ENCODE measurements at places on chromosomes 12 and 14.

DNA sequence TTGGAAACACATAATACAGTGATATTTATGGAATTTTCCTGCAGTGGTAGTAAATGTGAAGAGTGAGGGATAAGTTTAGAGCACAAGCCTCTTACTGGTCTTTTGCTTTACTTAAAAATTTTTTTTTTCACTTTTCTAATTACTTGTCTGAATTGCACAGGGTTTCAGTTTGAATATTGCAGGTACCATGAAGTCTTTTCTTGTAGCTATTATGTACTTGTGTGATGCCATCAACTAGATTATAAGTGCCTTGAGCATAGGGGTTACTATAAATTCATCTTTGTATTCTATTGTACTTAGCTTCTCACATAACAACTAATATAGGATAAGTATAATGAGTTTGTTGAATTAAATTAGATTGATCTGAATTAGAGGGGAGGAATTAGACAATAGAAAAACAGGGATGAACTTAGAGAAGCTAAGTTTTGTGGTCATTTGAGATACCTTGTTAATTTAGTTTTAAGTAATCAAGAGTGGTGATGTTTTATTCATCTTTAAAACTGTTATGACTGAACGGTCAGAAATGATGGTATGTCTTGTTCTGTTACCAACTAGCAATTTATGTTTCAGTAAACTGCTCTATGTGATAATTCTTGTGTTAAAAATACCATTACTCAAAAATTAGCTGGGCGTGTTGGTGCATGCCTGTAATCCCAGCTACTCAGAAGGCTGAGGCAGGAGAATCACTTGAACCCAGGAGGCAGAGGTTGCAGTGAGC is 42.1 kb downstream of the CCDC91 start:
- DNase-seq, result no peak

GRCh38 chr14:96905065-96905464 is 107.9 kb downstream of the VRK1 start:
- no peak for DNase-seq

GRCh38 chr14:33754261-33754660 is 196.6 kb downstream of the EGLN3 start:
- DNase-seq, result peak; percentile 81

DNA sequence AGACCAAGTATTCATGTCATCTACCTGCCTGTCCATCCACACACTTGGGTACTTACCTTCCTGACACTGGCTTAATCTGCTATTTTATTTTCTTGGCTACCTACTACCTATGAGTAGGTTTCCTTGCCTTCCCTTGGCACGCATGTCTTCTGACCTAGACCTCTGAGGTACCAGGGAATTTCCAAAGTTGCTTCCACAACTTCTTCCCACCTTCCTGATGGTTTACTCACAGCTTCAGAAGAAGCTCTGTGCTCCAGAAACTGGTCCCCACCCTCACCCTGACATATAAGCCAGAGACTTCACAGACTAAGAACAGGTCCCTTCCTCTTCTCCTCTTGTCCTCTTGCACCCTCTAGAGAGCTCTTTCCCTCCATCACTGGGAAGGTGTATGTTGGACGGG is 35.7 kb upstream of the DDX11 start:
- DNase-seq, result no peak

DNA sequence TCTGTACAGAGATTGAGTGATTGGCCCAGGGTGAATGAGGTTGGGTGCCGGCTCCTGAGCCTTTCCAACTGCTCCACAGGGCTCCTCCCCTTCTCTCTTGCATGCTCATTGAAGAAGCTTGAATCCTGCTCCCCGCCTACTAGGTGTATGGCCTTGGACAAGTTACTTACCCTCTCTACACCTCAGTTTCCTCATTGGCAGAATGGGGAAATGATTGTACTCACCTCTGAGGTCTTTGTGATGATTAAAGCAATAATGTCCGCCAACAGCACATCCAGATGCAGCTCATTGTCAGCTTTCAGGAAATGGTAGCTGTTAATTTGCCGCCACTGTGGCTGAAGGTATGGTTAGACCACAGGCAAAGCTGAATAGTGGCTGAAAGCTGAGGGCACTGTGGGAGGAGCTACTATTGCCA is 174.1 kb downstream of the CRADD start:
- no peak for DNase-seq

DNA sequence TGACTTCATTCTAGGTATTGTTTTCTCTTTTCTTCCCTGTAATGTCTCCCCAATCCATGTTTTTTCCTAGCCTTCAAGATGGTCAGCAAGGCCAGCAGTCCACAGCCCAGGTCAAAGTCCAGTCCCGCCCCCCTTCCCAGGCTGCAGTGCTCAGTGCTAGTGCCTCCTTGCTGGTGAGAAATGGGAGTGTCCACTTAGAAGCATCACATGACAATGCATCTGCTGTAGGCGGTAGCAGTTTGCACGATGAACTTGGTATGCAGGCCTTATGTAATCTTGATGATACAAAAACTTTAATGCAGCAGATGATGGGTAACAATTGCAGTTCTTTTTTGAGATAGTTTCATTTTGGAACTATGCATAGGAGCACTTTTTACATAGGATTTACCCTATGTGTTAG is 88.4 kb downstream of the PCNX1 start:
- no peak for DNase-seq

- peak; percentile 84 for DNase-seq
Measured at GRCh38 chr14:89849931-89850330, 104.6 kb downstream of the EFCAB11 start.

GRCh38 chr12:6771509-6772330 is 600 bp upstream of the LAG3 start:
- DNase-seq, result no peak

- no peak for DNase-seq
Measured at GRCh38 chr12:67617629-67618028, 30.9 kb upstream of the DYRK2 start.

- no peak for DNase-seq
Measured at GRCh38 chr14:70398706-70399431, 18.0 kb downstream of the SYNJ2BP start.

DNA sequence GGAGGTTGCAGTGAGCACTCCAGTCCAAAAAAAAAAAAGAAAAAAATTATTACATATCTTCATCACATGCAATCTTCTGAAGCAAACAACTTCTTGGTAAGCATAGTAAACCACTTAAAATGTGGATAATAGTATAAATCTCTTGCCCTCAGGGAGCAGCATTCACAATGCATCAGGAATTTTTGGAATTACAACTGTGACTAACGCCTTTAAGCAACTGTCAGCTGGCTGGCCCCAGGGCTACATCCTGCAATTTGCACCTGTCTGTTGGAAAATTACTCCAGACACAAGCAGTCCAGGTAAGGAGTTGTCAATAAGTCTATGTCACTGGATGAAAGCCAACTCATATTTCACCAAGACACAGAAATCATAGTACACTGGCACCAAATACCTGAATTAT is 5.5 kb upstream of the SLC7A7 start:
- peak; percentile 47 for DNase-seq

DNA sequence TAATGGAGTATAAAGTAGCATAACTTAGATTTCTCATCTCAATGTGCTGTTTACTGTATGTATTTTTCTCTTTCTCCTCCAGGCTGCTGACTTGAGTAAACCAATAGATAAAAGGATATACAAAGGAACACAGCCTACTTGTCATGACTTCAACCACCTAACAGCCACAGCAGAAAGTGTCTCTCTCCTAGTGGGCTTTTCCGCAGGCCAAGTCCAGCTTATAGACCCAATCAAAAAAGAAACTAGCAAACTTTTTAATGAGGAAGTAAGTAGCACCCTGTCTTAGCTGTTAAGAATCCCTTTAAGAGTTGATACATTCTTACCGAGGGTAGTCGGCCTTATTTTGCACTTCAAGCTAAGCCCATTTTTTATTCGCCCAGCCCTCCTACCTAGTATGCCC is 55.2 kb downstream of the WDR20 start:
- DNase-seq, result no peak

GRCh38 chr12:29149691-29150281 is 708 bp downstream of the FAR2 start:
- no peak for DNase-seq

- no peak for DNase-seq
Measured at GRCh38 chr14:68297039-68297438, 477.5 kb downstream of the RAD51B start.

DNA sequence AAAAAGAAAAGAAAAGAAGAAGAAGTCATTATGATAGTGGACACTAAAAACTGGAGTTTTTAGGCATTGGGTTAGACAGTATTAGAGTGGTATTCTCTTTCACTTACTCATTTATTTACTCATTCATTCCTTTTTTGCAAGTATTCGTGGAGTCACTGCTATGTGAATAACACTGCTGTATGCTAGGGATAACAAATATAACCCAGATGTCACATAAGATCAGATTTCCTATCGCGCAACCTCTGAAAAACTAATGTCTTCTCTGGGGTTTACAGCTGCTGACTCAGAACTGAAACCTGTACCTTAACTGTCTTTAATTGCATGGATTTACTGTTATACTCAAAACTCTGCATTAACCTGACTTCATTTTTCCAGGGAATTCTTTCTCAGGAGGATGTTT is 353.7 kb downstream of the LRIG3 start:
- DNase-seq, result peak; percentile 93

DNA sequence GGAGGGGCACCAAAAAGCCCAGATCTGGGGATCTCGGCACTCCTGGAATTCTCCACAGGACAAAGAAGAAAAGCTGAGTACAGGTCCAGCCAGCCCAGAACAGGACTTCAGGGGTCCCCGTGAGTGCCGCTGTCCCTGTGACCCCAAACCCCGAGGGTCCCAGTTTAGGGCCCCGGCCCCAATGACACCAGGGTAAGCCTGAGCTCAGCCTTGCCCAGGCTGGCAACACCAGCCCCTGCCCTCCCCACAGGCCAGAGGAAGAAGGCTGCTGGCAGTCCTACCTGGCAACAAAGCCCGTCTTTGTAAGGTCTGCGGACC is 1.8 kb downstream of the CDK2AP1 start:
- DNase-seq, result no peak

Data from fibroblast of skin of scalp (primary cell).